ENCODE measurements at places on chromosomes 7 and 10.

DNA sequence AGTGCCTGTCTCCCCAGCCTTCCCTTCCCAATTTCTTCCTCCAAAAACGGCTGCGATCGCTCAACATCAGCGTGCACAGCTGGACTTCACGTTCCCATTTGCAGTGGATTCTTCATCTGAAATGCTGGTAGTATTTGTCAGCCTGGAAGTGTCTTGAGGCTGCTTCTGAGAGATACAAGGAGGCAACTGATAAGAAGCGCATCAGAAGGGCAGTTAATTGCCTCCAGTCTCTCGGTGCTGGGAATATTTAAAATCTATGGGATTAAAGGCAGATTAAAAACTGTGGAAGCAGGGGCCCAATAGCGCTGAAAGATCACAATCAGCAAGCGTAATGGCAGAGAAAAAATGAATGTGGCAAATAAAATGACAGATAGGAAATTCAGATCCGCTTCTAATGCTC, 450.0 kb downstream of the GATA3 start:
- DNase-seq: no peak

- no peak for DNase-seq
Measured at GRCh38 chr10:5551531-5552375, 27.0 kb downstream of the CALML3 start.

DNA sequence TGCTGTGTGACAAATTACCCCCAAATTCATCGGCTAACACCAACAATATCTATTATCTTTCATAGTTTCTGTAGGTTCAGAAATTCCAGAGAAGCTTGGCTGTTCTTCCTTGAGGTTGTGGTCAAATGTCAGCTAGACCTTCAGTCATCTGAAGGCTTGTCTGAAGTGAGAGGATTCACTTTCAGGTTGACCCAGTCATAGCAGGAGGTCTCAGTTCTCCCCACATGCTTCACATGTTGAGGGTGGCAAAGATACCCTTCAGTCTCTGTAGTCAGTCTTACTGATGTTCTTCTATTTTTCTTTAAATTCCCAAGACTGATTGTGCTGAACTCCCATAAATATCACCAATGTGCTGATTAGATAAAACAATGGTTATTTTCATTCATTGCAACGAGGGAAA, 1692.0 kb downstream of the REEP3 start:
- no peak for DNase-seq

DNA sequence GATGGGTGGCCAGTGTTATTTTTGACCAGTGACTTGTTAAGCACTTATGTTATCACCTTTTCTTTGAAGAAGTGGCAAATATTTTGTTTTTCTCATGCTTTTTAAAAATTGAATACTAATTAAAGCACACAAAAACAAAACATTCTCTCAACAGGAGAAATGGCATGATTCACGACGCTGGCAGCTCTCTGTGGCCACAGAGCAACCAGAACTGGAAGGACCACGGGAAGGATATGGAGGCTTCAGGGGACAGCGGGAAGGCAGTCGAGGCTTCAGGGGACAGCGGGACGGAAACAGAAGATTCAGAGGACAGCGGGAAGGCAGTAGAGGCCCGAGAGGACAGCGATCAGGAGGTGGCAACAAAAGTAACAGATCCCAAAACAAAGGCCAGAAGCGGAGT, 6.2 kb upstream of the KIFBP start:
- DNase-seq: no peak

GRCh38 chr10:132239126-132240031, 52.6 kb downstream of the DPYSL4 start:
- no peak for DNase-seq
